Myocyte (in vitro differentiated cells): ENCODE measurements at places on chromosomes 3 and 15.
A peak's percentile ranks its signal among the peaks of the same experiment; 100 is the strongest.

DNA sequence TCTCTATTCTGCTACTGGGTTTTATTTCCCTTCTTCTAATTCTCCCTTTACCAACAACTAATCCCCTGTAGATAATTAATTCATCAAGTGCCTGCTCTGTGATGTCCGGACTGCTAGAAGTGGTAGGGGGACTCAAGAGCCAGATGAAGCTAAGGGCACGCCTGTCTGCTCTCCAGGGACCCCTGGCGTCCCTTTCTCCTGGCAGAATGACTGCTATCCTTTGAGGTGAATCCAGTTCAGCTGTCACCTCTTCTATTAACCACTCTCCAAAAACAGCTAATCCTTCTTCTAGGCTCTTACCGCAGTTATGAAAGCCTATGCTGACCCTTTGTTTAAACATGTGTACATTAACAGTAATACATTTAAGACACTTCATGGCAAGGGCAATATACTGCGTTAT lies 1.4 kb upstream of the CHRNA7 start:
- no peak for DNase-seq

- no peak for DNase-seq
Observed at GRCh38 chr3:65659396-65659795, 379.3 kb downstream of the MAGI1 start.

DNA sequence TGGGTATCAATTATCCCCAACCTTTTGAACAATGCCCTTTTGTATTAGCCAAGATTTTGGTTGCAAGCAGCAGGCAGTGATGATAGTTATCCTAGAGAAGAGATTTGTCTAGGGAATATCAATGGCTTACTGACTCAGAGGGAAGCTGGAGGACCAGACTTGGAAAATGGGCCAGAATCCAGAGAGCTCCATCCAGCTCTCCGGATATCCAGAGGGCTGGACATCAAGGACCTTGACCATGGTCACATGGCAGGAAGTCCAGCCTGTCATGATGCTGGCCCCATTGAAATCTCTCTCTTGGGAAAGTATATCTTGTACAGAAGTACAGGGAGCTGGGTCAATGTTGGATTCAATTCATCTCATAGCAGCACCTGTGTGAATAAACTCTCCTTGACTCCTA lies 148.5 kb upstream of the PDZRN3 start:
- no peak for DNase-seq

- no peak for DNase-seq
Observed at GRCh38 chr3:142647856-142648255, 51.7 kb downstream of the PLS1 start.

- DNase-seq, result no peak
Observed at GRCh38 chr3:137771401-137772213, 7.5 kb downstream of the SOX14 start.

GRCh38 chr3:87491843-87492242 lies 215.5 kb upstream of the POU1F1 start:
- DNase-seq, result no peak

DNA sequence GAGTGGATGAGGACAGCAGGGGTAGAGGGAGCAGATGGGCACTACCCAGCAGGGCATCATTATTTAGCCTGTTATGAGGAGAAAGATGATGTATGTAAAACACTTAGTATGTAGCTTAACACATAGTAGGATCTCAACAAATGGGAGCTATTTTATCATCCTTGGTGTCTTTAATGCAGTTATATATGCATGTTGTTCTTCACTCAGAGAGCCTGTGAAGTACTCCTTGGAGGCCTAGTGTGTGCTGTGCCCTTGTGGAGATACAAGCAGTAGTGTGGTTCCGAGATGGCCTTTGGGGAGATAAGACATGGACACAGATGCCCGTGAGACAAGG lies 124.2 kb downstream of the LIPC start:
- no peak for DNase-seq

- no peak for DNase-seq
Observed at GRCh38 chr3:71433631-71434030, 149.9 kb downstream of the FOXP1 start.

DNA sequence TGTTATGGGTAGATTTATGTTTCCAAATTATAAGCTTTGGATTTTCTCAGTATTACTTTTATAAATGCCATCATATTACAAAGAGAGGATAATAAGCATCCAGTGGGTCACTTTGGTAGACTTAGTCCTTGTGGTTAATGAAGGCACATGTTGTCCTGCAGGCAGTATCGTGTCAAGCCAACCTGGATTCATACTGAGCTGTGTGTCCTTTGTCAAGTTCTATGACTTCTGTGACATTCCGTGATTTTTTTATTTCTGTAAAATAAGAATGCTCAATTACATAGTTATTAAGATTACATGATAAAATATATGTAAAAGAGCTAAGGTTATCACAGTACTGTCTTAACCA lies 257.7 kb downstream of the RBMS3 start:
- DNase-seq, result no peak

GRCh38 chr3:180575571-180575970 lies 26.4 kb upstream of the TTC14 start:
- no peak for DNase-seq

DNA sequence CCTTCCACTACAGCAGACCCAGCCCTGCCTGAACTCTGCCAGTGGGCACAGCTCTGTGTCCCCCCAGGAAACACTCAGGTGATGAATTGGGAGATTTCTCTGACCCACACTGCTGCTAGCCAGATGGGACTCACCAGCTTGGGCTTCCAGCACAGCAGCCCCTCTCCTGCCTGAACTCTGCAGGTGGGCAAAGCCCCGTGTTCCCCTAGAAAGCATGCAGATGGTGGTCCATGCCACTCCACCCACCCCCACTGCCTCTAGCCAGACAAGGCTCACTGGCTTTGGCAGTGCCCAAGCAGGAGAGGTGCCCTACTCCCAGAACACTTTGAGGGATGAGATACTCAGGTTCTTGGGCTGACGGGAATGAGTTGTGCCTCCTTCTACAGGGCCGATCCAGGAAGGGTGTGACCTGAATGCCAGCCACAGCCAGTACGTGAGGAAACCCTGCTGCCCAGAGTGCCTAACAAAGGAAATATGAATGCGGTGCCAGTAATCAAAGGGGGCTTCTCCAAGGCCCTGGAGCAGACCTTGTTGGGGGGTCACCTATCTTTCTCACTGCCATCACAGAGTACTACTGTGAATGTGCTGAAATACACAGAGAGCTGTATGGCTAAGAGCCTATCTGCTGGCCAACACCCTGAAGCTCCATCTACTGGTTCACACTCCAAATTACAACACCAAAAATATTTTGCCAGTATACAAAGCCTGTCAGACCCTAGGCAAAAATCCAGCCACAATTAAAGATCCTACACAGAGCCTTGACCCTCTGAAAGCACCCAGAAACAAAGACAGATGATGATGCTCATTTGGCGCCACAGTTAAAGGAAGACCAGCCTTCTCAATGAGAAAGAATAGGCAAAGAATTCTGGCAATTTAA lies 61.9 kb downstream of the BTLA start:
- no peak for DNase-seq

DNA sequence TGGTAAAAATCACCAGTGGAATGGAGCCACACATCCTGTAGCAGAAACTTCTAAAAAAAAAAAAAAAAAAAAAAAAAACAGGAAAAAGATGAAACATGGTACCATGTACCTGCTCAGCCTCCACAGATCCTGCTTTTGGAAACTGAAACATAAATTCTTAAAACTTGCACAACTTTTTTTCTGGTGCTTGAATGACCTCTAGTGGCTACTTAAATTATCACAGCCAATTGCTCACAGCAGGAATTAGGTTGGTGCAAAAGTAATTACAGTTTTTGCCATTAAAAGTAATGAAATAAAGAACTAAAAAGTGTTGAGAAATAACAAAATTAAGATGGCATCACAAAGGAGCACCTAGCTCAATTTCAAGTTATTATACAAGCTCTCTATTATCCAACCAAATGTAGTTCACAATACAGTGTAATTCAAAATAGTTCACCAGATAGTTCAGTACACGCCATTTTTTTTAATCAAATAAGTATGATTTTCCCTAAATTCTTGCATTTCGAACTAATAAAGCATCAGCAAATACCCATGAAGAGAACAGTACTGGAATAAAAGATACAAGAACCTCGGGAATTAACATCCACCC lies 80.6 kb downstream of the ULK4 start:
- DNase-seq, result peak; percentile 66

GRCh38 chr15:68885070-68885469 lies 45.3 kb upstream of the SPESP1 start:
- DNase-seq, result peak; percentile 13

DNA sequence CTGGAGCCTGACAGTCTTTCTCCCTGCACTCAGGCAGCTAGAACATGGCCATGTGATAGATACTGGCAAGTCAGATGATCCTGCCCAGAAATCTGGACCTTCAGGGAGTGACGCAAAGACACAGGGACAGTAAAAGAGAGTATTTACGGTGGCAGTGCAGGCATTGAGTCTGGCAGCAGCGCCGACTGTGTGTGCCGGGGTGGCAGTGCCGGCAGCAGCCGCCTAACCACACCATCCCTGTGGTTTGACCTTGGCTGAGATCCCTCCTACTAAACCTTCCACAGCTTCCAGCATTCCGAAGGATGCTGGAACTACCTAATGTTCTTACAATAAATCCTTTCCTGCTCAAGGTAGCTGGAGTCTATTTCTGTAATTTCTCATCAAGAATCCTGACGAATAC lies 4.6 kb upstream of the TSPAN3 start:
- DNase-seq, result peak; percentile 84

- DNase-seq, result no peak
Observed at GRCh38 chr3:11024181-11024580, 31.6 kb downstream of the SLC6A1 start.

DNA sequence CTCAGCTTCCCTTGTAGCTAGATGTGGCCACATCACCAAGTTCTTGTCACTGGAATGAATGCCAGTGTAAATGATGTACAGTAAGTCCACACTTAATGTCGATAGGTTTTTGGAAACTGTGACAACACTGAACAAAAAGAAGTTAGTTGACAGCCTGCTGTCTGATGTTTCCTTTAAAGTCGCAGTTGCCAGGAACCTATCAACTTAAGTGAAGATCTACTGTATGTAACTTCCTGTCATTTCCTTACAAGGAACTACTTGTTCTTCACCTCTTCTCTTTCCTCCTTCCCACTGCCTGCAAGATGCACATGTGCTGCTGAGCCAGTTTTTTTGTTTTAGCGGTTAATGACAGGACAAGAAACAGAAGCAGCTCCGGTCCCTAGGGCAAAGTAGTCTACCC lies 44.6 kb downstream of the HDGFL3 start:
- no peak for DNase-seq

DNA sequence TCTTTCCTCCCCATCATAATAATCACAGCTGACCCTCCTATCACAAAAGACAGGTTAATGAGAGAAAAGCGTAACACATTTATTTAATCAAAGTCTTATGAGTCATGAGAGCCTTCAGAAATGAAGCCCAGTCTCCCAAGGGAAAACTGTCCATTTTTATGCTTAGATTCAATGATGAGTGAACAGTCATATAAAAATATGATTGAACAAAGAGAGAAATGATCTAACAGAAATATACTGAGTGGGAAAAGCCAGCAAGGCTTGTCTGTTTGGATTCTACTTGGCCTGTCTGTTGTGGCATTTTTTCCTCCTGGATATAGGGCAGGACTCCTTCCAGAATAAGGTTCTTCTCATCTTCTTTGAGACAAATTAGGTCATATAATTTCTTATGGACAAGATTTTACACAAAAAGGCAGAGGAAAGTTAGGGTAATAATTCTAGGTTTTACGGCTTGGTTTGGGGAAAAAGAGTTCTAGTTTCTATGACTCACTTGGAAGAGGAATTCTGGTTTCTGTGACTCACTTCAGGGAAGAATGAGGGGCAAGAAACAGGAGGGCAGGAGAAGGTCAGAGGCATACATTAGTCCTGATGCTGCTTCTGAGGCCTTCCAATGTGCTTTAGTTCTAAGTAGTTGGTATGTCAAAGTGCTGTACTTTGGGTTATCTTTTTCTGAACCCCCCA lies 534.2 kb downstream of the ZIC1 start:
- peak; percentile 72 for DNase-seq

DNA sequence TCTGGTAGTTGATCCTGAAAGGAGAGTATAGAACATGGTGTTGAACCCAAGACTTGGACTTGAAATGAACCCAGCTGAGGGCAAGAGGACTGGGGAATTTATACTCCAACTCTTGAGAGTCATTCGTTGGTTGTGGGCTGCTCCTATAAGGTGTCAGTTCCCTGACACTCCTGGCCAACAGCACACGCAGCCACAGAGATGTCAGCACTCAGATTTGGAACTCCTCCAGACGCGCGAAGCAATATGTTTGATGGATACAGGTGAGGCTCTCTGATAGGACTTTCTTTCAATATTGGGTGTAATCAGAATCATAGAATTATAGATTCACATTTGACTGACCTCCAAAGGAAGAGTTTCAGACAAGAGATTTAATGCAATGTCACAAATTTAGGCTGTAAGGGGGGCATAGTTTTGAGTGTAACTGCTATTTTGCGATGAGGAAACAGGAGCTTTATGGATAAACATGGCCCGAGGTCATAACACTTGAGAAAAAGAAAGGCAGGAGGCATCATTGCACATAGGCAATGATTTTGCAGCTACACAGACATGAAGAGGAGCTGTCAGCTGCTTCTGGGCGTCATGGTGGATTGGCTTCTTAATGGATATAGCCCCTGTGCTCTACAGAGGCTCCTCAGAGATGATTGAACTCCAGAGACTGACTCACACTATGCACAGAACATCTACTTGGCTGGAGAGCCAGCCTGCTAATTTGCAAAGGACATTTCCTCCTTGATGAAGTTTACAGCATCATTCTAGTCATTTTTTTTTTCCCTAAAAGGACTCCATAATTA lies 569.2 kb upstream of the RGMA start:
- DNase-seq, result no peak

- DNase-seq, result peak; percentile 90
Observed at GRCh38 chr15:85047271-85047948, 65.8 kb downstream of the PDE8A start.

DNA sequence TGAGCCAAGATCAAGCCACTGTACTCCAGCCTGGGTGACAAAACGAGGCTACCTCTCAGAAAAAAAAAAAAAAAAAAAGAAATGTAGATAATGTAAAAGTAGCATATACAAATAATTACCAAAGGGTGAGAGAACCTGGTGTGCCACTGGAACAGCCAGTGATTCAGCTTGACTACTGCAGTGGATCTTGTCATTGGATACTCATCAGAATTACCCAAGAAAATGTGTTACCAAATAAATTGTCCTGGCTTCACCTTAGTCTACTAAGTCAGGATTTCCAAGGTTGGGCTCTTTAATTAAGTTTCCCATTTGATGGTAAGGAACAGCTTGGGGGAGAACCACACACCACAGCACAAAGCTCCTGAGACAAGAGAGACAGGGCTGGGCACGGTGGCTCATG lies 1.5 kb downstream of the NICN1 start:
- no peak for DNase-seq

DNA sequence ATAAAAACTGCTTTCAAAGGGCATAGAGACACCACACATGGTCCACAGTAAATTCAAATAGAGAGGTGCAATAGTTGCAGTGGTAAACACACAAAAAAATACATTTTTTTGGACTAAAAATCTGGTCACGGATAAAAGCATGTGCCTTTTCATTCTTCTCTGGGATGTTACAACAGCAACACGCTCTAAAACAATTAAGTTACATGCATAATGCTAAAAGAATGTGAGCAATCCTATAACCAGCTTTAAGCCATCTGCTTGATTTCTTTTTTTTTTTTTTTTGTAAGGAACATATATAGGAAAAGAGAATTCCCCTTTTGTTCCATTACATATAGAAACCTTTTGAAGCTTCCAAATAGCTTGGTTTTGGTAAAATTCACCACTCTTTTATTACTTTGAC lies 20.0 kb downstream of the WNT5A start:
- DNase-seq, result no peak
